IMR-90 (cell line): ENCODE measurements at places on chromosomes 1 and 21. TPM values are rescaled to one million over a fixed set of nuclear protein-coding genes. Genes with fewer than 3 reads are reported as not detected.

The CBS gene
- 35.6 and 38.5 TPM in 2 replicates for total RNA-seq

The SELENOF gene
- 60.0 and 128 TPM in 2 replicates for total RNA-seq

The KIAA1614 gene
- 1.7 and 1.8 TPM in 2 replicates for total RNA-seq

The TBX15 gene
- total RNA-seq = not detected in 2 replicates

DNA sequence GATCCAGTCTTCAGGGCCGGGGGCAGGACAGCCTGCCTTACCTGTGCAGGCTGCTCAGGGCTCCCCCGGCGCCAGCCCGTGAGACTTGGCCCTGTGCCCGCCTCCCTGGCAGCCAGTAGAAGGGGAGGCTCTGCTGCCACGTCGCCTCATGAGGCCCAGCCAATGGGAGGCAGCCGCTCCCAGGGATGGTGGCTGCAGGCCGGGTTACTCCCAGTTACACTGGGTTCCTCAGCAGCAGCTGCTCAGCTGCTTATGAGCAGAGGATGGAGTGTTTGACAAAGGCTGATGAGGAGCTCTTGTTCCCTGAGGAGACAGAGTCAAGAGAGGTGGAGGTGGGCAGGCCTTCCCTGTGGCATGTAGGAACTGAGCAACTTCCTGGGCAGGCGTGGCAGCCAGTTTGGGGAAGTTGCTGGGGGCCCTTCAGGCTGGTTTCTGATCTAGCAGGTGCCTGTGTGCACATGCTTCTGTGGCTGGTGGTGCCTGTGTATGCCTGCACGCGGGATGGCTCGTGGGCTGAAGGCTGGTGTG lies 5.5 kb downstream of the MFSD2A start:
- no peak for DNase-seq

- no peak for DNase-seq
These were observed 150.6 kb downstream of the IER5 start for GRCh38 chr1:181239086-181239485.

DNA sequence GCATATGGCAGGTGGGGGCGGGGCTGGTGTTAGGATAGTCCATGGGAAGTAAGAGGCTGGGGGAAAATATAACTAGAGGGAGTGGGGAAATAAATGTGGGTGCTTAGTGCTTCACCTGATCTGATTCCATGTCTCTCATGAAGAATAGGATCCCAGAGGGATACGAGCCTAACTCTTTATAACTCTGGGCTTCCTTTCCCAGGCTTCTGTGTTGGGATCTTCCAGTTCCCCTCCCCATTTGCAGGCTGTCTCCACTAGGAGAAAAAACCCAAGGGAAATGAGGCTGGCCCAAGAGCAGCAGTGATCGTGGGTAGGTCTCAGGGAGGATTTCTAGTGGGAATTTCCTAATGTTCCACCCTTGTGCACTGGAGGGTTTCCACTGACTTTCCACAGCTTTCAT lies 1.6 kb downstream of the KCNJ9 start:
- DNase-seq = no peak

- DNase-seq = peak; percentile 96
These were observed 167.3 kb downstream of the PBX1 start for GRCh38 chr1:164726235-164726634.

DNA sequence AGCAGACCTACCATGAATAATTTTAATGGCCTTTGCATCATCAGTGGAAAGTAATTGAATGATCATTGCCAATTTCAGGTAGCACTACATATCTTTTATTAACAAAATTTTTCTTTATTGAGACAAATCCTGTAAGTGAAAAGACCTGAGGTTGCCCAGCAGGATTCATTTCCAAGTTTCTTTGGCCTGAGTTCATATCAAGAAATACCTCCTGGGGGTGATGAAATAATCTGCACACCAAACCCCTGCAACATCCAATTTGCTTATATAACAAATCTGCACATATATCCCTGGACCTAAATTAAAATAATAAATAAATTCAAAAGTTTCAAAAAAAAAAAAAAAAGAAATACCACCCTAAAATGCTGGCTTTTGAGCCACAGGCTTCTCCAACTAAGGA lies 27.3 kb upstream of the ZNF281 start:
- no peak for DNase-seq

DNA sequence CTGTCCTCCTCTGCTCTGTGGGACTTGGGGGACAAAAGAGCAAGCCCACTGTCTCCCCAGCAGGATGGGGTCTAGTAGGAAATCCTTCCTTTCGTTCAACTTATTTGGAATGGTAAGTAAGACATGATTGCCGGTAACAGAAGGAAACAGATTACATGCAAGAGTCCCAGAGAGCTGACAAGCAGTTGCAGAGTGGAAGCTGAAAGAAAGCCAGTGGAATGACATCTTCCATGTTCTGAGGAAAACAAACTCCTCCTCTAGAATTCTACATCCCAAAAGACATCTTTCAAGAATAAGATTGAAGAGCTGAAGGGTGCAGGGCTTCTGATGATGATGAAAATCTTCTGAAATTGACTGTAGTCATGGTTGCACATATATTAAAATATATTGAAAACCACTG lies 619.4 kb downstream of the KIF26B start:
- DNase-seq = no peak

DNA sequence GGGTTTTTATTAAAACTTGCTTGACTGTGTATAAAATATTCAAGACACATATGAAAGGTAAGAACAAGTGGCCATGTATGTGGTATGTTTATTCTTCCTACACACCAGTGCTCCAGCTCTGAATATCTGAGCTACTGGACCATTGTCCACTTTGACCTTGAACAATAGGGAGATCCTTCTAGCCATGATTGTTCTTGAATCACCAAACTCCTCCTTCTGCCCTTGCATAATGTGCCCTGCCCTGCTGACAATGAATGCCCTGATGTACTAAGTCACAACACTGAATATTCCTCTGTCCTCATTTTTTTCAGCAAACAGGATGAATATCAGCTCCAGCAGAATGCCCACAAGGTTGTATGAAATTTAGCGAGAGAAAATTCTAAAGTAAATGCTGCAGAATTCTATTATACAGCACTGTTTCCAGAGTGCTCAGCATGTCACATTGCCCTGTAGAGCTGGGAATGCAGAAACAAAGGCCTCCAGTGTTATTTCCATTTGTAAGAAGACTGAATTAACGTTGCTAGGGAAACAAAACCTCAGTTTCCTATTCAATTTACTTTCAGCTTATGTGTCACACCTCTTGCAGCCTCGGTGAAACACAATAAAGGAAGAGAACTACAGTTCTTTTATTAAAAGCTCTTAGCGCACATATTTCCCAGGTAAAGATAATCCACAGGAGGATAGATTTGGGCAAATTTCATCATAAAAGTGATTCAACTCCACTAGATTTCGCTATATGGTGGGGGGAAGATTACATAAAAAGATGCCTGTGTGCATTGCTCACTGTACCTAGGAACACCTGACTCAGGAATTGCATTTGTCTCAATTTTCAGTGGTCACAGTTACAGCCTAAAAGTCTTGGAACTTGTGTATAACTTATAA lies 187.4 kb upstream of the ATP1B1 start:
- DNase-seq = no peak

GRCh38 chr1:226565476-226565875 lies 16.9 kb downstream of the STUM start:
- no peak for DNase-seq

GRCh38 chr1:96524100-96524499 lies 197.5 kb upstream of the PTBP2 start:
- no peak for DNase-seq

DNA sequence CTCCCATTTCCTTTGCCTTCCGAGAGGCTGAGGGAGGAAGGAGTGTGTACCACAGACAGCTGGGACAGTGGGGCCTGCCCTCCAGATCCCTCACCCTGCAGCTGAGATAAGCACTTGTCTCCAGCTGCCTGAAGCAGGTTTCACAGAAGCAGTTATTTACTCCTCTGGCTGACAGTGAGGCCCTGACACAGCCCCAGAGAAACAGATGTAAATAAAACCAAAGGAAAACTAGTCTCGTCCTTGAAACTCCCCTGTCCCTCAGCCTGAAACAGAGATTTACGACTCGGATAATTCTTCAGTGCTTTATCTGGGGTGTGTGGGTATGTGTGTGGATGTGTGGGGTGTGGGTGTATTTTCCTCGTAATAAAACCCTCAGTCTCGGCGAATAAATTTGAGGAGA lies 181.1 kb downstream of the IGSF21 start:
- no peak for DNase-seq

DNA sequence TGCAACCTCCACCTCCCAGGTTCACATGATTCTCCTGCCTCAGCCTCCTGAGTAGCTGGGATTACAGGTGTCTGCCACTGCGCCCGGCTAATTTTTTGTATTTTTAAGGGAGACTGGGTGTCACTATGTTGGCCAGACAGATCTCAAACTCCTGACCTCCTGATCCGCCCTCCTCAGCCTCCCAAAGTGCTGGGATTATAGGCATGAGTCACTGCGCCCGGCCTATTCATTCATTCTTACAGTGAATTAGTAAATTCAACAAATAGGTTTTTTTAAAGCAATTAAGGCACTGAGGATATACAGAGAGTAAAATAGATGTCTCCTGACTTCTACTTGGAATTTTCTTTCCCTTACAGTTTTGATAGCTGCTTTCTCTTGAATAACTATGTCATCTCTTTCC lies 43.5 kb downstream of the CDC42 start:
- DNase-seq = peak; percentile 15

- DNase-seq = peak; percentile 98
These were observed 2.8 kb upstream of the ENAH start for GRCh38 chr1:225655509-225656258.
